ENCODE measurements at places on chromosomes 5 and 9.
A peak's percentile ranks its signal among the peaks of the same experiment; 100 is the strongest.

GRCh38 chr5:67052034-67052433 lies 144.6 kb downstream of the CD180 start:
- DNase-seq, result no peak

DNA sequence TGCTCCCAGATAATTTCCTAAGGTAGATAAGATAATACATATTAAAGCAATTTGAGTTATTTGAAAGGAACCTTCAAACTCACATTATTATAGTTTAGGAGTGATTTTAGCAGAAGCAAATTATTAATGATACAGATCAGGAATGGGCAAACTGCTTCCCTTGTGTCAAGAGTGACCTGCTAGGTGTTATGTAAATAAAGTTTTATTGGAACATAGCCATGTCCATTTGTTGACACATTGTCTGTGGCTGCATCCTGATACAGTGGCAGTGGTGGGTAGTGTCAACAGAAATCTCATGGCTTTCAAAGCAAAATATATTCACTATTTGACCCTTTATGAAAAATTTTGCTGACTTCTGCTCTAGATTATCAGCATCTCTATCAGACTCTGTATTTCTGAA lies 11.4 kb upstream of the BASP1 start:
- DNase-seq, result no peak

- no peak for DNase-seq
These were observed 195.0 kb upstream of the TBC1D2 start for GRCh38 chr9:98450496-98450895.

- DNase-seq, result no peak
These were observed 78.5 kb upstream of the TBC1D2 start for GRCh38 chr9:98333703-98334582.

DNA sequence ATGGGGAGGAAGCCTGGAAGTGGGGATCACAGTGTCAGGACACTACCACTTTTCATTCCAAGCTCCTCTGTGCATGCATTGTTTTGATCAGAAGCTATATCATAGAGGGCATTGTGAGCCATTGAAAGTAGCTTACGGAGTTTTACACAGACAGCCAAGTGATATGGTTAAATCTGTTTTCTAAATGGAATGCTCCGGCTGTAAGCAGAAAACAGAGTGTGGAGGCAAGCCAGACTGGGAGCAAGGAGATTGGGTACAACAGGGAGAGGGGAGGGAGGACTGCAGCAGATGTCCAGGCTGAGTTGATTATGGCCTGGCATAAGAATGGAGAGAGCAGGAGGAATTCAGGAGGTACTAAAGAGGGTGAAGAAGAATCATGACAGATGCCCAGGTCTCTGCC lies 15.5 kb upstream of the SOWAHA start:
- DNase-seq, result no peak

DNA sequence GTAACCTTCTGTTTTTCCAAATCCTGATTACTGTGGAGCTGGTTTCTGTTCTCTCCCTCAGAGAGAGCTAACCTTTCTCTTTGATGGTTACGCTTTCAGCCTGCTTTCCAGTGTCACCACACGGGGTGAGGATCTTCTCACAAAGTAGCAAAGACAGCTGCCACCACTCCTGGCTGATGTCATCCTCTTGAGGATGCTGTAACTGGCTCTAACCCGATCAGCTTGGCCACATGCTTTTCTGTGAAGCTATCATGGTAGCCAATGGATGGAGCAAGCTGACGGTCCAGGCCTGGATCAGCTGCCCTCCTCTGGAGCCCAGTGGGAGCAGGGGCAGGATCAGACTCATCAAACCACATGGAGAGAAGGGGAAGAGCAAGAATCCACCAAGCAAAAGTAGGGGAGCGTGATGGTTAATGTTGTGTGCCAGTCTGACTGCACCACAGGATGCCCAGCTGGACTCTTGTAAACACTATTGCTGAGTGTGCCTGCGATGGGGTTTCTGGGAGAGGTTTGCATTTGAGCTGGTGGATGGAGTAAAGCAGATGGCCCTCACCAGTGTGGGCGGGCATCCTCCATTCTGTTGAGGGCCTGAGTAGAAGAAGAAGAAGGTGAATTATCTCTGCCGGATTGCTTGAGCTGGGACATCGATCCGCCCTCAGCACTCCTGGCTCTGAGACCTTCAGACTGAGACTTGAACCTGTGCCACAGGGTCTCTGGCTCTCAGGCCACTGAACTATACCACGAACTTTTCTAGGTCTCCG lies 26.8 kb upstream of the ZNF354A start:
- DNase-seq, result no peak

DNA sequence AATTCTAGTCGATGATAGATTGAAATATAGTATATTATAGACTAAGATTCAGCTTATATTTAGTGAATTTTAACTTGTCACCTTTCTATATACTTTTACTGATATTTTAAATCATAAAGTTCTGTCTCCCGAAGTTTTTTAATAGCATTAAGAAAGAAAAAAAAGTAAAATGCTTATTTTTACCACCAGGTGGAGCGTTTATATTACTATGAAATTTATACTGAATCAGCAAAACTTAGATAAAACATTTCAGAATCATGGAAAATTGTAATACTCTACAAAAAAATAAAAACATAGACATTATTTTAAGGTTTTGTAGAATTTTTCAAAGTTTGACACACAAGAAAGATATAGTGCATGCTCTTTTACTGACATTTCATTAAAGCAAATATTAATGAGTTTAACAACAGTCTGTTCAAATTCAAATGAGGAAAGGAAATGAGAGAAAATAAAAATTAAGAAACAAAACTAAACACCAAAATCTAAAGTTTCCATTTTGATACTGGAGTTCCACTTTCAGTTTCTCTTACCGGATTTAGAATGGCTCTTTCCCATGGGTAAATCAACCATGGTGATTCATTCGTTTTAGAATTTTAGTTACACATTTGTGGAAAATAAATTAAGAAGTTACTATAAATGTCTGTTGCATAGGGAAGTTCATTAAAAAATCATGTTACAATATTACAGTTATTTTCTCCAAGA lies 1035.3 kb downstream of the CDH12 start:
- DNase-seq, result no peak

GRCh38 chr9:129854588-129855110 lies 19.4 kb downstream of the USP20 start:
- no peak for DNase-seq

DNA sequence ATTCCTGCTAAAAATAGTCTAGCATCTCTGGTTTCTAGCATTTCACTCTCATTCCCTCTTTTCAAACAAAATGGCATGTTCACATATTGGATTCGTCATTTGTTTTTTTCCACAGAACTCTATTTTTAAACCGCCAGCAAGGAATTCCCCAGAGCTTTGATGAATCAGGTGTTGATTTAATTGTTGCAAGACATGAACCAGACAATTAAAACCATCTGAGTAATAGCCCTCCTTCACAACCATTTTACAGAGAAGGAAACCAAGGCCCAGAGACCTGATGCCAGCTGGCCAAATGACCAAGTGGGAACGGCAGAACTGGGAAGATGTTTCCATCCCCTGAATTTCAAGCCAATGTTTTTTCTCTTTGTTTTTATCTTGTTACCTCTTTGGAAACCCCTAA lies 167.0 kb downstream of the CAAP1 start:
- DNase-seq, result no peak

- DNase-seq, result no peak
These were observed 5.3 kb upstream of the ARHGEF37 start for GRCh38 chr5:149576021-149576420.

DNA sequence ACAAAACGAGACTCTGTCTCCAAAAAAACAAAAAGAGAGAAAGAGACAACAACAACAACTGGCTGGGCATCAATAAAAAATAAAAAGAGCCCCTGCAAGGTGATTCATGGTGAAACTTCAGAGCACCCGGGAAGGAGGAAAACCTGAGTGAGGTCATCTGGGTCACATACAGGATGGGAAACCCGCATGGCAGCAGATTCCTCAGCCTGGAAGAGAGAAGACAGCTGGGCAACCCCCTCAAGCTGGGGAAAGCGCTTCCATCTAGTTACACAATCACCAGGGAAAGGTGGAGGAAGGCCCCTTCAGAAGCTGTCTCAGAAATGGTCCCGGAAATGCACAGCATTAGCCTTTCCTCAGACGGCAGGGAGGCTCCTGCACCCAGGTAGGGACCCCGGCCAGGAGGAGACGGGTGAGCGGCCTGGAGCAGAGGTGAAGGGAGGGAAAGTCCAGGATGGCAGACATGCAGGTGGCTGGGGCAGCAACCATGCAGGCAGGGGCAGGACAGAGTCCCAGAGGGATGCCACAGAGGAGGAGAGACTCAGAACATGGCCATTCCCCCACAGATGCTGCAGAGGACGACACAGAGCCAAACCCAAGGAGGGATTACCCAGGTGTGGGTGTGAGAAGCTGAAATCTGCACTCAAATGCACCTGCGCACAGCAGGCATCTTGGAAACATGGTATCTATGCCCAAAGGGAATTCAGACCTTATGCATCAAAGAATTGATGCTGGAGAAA lies 29.4 kb downstream of the CAMSAP1 start:
- DNase-seq, result no peak

DNA sequence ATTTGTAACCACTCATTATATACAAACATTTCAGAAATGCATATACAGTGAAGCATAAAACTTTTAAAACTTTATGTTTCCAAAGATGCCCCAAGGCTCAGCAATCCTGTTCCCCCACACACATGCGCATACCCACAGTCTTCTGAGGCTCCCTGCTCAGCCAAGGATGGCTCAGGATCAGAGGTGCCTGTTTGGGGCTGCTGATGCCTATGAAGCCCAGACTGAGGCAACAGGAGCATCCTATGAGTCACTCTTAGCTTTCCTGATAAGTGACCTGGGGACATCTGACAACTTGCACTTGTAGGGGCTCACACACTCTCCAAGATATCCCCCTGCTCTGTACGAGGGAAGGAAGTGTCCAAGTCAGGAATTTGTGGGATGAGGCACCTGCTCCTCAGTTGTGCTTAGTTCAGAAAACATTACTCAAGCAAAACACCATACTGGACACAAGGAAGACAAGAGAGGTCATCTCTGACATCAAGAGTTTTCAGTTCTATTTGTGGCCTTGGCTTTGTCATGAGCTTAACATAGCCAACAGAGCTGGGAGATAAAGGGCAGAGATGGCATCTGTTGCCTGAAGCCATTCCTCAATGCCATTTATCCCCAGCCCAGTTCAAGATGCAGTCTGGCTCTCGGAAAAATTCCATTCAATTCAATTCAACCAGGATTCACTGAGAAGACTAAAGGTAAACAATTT lies 62.3 kb downstream of the NIPSNAP3B start:
- no peak for DNase-seq

DNA sequence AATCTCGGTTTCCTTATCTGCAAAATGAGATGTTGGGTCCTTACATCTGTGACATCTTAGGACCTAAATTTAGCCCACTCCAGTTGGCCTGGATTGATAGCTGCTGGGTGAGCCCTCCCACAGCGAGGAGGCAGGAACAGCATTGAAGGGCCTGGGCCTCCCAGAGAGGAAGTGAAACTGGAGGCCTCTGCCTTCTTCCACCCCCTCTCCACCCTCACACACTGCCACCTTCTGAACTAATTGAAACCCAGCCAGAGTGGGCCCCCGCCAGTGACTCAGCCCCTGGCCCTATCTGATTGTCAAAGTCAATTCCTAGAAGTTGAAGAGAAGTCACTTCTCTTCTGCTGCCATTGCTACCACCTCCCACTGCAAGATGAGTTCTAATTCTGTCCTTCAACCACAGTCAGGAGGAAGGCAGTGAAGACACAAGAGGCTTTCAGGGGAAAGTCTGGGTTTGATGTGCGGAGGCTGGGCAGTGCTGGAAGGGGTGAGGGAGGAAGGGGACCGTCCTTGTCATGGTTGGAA lies 55.2 kb upstream of the NEK6 start:
- DNase-seq, result peak; percentile 82

DNA sequence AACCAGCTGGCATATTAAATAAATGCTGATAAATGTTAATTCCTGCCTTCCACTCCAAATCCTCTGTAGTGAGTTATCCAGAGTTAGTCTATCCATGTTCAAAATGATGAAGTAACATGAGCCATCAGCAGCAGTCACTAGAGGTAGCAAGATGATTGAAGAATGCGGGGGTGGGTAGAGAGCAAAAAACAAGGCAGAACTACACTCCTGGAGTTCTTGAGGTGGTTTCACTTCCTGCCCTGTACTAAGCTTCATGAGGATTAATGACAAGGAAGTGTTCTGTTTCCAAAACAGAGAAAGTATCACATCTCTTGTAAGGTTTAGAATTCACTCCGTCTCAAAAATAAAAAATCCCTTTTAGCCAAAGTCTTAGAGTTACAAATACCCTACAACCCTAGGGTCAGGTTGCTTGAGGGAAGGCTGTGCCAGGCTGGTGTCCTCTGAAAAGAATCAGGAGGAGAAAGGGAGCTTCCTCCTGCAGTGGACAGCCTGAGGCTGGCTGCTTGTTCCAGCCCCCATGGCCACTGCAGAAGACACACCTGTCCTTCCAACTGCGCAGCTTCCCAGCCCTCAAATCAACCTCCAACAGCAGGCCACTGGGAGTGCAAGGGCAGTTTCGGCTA lies 180.2 kb downstream of the DENND1A start:
- DNase-seq, result peak; percentile 1

GRCh38 chr9:95021166-95021886 lies 294.8 kb downstream of the AOPEP start:
- no peak for DNase-seq

DNA sequence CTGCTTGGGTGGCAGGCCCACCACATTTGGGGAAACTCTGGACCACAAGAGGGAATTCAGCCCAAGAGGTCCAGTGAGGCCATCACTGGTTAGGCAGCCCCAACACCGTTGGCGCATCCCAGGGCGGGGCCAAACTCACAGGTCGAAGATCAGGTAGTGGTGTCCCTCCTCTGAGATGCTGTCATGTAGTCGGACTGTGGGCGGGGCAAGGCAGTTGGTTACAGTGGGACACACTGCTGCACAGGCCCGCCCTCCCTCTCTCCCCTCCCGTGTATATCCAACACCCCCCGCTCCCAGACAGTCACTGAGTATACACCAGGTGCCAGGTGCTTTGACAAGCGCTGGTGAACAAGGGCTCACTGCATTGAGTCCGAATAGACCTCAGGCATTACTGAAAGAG lies 32.1 kb downstream of the CAMK2A start:
- DNase-seq, result no peak

DNA sequence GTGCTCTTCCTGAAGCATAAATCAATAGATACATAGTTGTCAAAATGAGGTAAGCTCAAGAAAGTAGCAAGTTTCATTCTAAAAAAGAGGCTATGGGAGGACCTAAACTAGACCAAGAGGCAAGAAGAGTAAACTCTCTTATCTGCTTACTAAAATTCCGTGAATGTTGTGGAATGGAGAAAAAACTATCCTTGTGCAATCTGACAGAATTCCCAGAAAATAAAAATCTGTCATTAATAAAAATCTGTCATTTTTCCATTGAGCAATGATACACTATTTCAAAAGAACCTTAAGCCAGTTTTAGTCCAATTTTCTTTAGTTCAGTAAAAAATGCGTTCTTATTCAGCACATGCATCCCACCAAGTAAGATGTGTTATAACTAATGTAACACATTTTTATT lies 15.9 kb upstream of the FANCC start:
- DNase-seq, result no peak
